ENCODE measurements at places on chromosomes 4 and X.

DNA sequence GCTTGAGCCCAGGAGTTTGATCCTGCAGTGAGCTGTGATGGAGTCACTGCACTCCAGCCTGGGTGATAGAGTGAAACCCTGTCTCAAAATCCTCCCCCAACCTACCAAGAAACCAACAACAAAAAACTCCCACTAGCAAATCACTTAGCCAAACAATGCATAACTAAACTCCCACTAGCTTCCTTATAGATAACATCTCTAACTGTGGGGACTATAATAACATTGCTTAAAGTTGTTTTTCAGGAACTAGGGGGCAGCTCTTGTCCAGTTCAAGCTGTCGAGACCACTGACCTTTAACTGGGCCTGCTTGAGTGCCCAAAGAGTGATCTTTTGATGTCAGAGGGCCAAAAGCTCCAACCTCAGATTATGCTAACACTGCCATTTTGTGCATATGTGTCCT, 81.7 kb downstream of the FREM3 start:
- DNase-seq, result no peak

GRCh38 chrX:10110316-10110935, 46.3 kb upstream of the CLCN4 start:
- DNase-seq, result no peak

GRCh38 chr4:10750714-10751113, 66.1 kb upstream of the CLNK start:
- no peak for DNase-seq

DNA sequence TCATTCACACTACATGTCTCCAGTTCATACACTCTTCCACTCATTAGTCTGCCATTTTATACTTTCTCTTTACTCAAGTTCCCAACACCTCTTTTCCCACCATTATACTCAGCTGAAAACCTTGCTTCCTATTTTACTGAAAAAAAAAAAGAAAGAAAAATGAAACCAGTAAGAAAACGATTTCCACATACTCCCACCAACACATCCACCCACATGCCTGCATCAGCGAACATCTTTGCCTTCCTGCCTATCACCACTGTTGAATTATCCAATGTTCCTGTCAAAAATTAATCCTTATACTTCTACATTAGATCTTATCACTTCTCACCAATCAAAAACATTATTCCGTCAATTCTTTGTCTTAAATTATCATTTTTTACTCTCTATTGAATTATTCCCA, 188.1 kb upstream of the FAM241A start:
- DNase-seq, result no peak

DNA sequence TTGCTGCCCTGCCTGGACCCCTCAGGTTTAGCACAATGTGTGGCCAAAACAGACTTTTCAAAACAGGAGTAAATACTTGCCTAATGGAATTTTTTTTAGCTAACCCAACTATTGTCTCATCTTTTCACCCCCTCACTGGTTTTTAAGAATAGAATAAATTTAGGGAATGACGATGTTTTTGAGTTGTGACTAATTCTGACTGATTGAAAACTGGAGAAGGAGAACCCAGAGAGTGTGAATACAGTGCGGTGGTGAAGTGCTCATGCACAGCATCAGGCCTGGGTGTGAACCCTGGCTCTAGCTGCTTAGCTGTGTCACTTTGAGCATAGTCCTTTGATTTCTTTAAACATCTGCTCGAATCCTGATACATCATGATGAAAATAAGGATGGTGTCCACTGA, 10.5 kb downstream of the ANTXR2 start:
- DNase-seq, result no peak

DNA sequence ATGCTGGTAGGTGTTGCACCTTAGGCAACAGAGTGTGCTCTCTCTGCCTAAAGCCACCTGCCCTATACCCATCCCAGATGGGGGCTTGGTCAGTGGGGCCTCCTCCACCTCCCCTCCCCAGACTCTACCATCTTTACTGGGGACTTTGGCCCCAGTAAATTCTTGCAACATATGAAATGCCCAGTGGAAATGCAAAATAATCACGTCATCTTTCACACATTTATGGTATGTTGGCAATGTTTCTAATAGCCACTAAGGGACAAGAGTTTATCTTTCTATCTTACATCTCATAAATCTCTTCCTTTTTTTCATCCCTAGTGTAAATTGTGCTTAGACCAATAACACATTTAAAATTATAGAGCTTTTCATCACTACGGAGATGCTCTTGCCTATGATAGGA, 103.0 kb upstream of the MAML3 start:
- DNase-seq, result no peak

DNA sequence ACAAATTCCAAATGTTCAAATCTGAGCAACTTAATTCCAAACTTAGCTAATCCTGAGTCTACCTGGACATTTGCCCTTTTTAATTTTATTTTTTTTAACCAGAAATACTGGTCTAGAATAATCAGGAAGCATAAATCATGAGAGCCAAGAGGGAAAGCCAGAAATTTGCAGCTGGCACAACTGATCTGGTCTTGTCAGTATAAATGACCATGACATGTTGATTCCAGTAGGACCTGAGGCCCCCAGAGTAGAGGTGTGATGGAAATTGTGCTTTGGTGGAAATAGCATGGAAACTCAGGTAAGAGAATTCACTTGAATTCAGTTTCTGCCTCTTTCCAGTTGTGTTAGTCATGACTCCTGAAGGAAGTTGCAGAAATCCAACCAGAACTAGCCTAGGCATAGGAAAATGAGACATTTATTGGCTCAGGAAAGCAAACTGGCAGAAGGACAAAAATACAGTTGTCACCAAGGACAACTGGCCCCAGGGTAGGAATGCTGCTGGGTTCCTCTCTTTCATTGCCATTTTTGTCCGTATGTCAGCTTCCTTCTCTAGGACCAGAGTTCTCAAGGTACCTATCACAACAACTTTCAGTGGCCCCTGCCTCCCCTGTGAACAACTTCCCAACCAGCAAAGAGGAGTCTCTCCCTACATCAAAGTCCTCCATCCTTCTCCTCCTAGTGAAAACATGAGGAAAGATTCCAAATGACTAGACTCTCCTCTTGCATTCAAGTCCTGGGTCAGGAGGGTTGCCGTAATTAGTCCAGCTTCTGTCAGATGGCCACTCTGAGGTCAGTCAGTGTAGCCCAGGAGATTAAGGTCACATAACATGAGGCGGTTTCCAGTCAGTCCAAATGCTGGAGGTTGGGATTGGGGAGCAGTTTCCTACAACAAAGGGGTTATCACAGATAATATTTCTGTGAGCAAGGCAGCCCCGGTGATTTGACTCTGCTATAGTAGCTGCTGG, 29.3 kb upstream of the MYOZ2 start:
- DNase-seq, result no peak

GRCh38 chr4:185680617-185681016, 131.4 kb downstream of the SORBS2 start:
- no peak for DNase-seq

DNA sequence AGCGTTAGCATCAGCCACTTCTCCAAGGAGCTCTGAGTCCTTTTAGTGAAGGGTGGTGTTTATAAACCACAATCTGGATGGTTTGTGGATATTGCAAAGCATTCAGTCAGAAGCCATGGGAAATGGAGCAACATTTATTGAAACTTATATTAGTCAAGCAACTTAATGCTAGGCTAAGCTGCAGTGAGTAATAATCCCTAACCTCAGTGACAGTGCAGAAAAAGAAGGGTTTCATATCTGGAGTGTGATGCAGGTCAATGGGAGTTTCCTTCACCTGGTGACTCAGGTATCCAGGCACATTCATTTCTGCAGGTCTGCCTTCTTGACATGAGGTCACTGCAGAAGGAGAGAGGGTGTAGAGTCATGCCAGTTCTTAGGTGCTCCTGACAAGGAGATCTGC, 10.4 kb upstream of the DRD5 start:
- no peak for DNase-seq

- no peak for DNase-seq
Observed at GRCh38 chr4:148808416-148808815, 366.2 kb upstream of the NR3C2 start.

DNA sequence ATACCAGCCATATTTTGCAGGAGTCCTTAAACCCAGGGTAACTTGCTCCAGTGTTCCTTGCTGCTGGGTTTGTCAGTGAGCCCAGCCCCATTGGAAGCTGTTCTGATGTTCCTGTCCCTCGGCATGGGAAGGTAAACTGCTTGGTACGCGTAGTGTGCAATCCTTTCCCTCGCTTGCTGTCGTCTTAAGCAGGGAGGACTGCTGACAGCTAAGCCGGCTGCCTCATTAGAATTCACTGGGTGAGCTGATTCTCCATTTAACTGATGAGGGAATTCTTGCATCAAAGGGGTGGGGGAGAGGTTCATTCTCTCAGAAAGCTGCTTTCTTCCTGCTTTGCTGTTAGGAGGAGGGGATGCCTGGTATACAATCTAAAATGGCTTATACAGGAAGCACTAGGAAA, 164.6 kb downstream of the MID1IP1 start:
- no peak for DNase-seq

DNA sequence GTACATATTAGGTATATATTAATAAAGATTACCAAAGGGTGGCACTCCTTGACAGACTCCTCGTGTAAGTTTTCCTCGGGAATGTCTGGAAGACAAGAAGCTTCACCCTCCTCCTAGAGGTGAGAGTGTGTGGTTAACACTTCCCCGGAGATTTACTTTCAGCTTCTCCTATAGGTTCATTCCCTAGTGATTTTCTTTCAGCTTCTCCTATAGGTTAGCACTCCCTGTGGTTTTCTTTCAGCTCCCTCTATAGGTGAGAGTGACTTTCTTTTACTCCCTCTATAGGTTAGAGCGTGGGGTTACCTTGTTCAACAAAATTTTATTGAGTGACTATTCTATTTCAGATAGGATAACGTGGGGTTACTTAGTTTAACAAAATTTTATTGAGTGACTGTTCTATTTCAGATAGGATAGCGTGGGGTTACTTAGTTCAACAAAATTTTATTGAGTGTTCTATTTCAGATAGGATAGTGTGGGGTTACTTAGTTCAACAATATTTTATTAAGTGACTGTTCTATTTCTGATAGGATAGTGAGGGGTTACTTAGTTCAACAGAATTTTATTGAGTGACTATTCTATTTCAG, 106.0 kb upstream of the PLAC1 start:
- DNase-seq, result no peak
